Myometrial cell (primary cell): ENCODE measurements at places on chromosomes 2 and 18. TPM values are rescaled to one million over a fixed set of nuclear protein-coding genes. Genes with fewer than 3 reads are reported as not detected.

The ABCA12 gene
- under 0.01 and 0.29 TPM in 2 replicates for total RNA-seq

The RAB6C gene
- not detected in 2 replicates for total RNA-seq

The IL37 gene
- not detected in 2 replicates for total RNA-seq

The RAX gene
- not detected in 2 replicates for total RNA-seq

The TGOLN2 gene
- total RNA-seq = 92.8 and 112 TPM in 2 replicates

The LYG2 gene
- total RNA-seq = not detected in 2 replicates

The EIF5B gene
- total RNA-seq = 9.2 and 12.1 TPM in 2 replicates

The RTP5 gene
- not detected in 2 replicates for total RNA-seq
